ENCODE measurements at places on chromosomes 5 and 9.

DNA sequence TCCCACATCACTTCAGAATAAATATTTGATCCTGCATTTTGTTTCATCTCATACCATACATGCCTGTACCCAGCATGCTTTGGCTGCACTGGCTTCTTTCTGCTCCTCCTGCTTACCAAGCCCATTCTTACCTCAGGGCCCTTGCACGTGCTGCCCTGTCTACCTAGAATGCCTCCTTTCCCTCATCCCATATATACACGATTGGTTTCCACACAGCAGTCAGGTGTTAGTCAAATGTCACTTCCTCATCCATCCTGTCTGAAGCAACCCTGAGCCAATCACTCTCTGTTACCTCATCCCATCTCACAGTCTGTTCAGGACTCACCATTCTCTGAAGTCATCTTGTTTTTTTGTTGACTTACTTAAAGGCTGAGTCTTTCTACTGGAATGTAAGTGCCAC, 30.3 kb downstream of the CAST start:
- DNase-seq, result no peak

DNA sequence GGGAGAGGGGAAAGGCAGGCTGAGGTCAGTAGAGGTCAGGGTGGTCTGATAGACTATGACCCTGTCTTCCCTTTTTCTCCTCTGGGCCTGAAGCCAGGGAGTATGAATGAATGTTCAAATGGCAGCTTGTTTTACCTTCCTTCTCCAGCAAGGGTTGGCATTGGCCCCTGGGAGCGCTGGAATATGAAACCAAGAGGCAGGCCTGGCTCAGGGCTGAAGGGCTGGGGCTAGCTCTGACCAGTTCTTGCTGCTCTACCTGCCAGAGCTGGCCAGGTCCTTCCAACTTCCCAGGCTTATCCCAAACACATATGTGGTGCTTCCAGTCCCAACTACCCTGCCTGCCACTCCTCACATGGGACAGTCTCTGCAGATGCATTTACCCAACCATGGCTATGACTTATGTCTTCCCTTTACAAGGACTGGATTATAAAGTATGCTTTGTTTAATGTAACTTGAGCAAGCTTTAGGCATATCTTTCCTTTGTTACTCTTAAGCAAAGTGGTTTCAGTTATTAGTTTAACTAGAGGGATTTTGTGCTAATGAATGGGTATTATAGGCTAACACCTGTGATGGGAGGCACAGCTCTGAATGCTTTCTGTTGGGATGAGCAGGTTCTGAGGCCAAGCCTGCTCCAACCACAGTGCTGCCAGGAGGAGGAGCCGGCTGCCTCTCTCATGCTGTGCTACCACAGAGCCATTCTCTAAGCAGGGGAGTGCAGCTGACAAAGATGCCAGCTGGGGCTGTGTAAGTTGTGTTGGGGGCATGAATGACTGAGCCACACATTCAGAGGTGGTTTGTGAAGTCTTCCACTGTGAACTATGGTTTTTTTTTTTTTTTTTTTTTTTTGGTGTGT, 6.1 kb downstream of the CCNI2 start:
- no peak for DNase-seq

DNA sequence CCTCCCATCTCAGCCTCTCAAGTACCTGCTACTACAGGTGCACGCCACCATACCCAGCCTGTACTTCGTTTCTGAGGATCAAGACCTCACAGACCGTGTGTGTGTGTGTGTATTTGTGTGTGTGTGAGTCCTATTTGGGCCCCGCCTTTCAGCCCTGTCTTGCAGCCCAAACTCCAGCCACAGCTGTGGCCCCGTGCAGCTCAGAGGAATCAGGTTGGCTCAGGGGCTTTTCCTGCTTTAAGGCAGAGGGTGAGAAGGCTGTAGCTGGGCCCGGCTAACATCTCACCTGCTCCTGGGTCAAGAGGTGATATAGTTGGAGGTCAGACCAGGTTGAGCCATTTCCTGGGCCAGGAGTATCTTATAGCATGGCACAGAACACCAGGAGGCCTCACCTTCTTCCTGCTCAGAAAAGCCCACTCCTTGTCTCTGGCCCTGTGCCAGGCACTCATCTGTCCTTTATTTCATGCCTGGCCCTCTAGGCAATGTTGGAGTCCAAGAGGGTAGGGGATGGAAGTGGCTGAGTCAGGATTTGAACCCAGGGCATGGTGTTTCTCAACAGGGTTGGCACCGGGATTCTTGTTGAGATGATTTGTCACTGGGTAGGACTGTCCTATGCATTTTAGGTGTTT, 1.6 kb upstream of the PHYKPL start:
- no peak for DNase-seq

- DNase-seq, result no peak
Measured at GRCh38 chr9:128374221-128374675, 3.1 kb downstream of the URM1 start.

- DNase-seq, result no peak
Measured at GRCh38 chr9:112334432-112334841, 1.0 kb upstream of the PTBP3 start.

- no peak for DNase-seq
Measured at GRCh38 chr5:111135946-111136345, 43.8 kb downstream of the WDR36 start.

- DNase-seq, result no peak
Measured at GRCh38 chr5:165805756-165806155, 2300.3 kb downstream of the MAT2B start.

DNA sequence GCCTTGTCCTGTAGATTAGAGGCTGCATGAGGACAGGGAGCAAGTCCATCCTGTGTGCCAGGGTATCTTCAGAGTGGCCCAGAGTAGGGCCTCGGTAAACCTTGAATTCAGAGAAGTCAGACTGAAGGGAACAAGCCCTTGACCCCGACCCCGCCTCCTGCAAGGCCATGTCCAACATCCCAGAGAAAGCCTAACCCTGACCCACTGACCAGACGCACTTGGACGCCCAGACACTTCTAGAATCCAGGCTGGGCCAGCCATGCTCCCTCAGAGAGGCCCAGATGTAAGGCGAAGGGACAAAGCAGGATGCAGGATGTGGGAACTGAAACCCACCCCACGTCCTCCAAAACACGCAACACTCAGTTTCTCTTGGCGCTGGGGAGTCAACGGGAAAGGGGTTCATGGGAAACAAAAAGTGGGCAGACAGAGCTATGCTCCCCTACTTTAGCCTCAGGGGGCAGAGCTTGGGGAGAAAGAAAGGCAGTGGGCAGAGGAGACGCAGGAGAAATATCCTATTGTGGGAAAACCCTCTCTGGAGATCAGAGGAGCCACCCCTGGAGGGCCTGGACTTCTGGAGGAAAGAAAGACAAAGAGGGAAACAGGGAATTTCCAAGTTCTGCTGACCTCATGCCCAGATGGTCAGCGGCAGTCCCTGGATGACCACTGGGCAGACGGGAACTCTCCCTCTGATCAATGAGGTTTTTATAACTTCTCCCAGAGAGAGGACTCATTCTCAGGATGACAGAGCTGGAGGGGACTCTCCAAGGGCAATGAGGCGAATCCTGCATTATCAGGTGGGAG, 13.0 kb downstream of the TNIP1 start:
- no peak for DNase-seq

- DNase-seq, result no peak
Measured at GRCh38 chr5:179534431-179534830, 15.9 kb upstream of the RUFY1 start.

- no peak for DNase-seq
Measured at GRCh38 chr9:115810166-115810565, 343.4 kb upstream of the PAPPA start.

- DNase-seq, result peak; percentile 42
Measured at GRCh38 chr9:37036776-37037502, 2.9 kb upstream of the PAX5 start.

All from neural crest cell (in vitro differentiated cells).